Stimulated activated CD4-positive, alpha-beta T cell treated with anti-CD3 and anti-CD28 coated beads, Interleukin-15, amount 100 ng/mL, for 24 hours (primary cell): ENCODE measurements at places on chromosomes 2 and 18.

DNA sequence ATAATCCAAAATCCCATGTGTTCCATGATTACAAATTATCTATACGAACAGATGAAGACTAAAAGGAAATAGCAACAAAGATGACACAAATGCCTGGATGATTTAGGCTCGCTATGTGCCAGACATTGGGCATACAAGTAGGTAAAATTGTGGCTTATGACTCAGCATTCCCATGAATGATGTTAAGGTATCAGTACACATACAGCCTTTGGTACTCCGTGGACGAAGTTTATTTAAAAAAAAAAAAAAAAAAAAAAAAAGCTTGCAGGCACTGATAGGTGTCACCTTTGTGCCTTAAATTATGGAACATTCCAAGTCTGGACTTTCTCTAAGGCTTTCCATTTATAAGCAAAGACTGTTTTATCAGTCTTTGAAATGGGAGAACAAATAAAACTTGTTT, 2.7 kb downstream of the CHAC2 start:
- no peak for DNase-seq

- DNase-seq = no peak
Measured at GRCh38 chr2:226782092-226782713, 17.4 kb downstream of the IRS1 start.

DNA sequence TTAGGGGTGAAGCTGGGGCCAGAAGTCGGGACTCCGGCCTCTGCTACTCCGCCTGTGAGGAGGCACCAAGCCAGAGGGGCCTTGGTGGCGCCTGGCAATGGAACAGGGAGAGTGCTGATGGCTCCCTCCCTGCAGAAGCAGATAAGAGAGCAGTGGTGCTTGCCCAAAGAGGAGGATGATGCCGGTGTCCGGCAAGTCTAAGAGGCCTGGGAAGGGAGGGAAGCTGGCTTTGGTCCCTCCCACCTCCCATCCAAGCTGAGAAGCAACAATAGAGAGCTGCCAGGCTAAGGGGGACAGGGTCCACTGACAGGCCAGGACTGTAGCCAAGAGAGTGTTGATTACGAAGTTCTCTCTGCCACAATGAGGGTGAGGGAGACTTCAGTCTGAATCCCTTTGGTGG, 479.5 kb downstream of the TNS1 start:
- no peak for DNase-seq

DNA sequence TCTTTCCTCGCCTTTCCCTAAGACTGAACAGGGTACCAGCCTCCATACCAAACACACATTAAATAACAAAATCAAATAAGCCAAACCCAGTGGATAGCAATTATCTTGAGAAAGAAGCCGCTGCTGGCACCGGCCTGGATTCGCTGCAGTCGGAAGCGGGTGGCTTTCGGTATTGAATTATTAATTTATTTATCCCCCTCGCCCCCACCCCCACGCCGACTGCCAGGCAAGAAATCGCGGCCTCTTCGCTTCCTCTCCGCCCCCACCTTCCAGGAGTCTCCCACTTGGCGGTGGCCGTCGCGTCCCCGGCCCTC, 370 bp upstream of the ZNF804A start:
- no peak for DNase-seq
